Uterus (tissue), 4 donors: ENCODE measurements at places on chromosomes 5 and 9.

- peak; percentile 79 for DNase-seq
Measured at GRCh38 chr9:33225319-33226147, 14.4 kb upstream of the SPINK4 start.

DNA sequence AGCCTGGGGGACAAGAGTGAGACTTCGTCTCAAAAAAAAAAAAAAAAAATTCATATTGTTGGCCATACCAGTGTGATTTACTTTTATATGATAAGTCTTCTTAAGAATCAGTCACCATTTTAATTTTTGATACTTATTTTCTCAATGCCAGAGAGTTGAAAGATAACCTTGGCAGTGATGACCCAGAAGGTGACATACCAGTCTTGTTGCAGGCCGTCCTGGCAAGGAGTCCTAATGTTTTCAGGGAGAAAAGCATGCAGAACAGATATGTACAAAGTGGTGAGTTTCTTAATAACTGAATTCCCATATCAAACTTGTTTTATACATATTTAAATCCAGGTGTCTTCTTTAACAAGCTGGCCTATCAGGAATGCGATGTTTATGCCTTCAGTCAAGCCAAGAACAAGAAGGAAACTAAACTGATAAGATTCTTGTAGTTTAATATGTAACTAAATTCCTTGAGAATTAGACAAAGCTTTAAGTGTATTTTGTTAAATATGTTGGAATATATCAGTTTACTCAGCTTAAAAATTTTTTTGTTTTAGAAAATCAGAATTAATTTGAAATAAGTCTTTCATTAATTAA, 81.5 kb downstream of the NIPBL start:
- DNase-seq: no peak

GRCh38 chr5:175201393-175201792, 242.6 kb downstream of the DRD1 start:
- DNase-seq: no peak

DNA sequence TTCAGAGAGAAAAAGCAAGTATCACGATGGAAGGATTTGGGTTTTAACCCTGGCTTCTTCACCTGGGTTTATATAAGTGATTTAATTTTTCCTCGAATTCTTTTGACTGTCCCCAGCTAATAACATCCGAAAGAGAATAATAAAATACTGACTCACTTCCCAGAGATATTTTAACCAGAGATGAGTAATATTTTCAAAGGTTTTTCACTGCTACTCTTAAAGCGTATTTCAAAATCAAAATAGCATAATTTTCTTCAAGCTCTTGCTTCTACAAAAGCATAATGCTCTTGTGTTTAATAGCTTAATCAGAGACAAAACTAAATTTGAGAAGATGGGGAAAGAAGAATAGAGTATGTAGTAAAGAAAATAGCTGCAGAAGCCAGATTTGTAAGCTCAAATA, 215.2 kb upstream of the PTGER4 start:
- no peak for DNase-seq

DNA sequence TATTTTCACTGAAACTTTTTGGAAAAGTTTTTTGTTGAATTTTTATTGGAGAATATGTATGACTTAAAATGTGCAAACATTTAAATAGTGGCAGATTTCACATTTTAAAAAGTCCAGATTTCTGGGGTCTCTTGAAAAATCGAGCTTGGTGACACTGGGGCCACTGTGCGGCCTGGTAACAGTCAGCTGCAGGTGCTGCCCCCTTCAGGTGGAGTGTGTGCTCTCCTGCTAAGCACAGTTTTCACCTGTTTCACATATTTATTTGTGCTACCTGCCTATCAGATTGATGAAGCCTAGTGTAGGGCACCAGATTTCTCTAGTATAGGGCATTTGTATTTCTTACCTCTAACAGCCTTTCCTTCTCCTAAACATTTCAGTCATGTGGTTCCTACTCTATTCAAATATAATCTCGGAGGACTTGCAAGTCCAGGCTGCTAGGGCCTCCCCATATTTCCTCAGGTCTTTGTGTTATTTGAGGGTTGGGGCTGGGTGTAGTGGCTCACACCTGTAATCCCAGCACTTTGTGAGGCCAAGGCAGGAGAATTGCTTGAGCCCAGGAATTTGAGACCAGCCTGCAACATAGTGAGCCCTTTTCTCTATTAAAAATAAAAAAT, 95.8 kb upstream of the KLF9 start:
- DNase-seq: no peak

DNA sequence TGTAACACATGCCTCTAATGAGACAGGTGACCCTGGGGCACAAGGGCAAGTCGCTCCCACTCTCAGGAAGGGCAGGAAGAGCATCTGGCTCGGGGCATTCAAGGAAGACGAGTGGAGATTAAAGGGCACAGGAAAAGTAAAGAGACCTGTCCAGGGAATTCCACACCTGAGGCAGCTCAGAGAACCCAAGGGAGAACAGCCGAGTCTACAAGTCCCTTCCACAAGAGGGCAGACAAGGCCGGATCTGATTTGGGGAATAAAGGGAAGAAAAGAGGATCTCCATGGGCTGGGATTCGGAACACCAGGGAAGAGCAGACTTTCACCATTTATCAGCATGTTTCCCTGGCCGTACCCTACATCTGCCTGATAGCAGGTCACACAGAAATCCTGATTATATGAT, 28.1 kb downstream of the GPX3 start:
- no peak for DNase-seq

GRCh38 chr5:126736141-126736540, 40.8 kb upstream of the LMNB1 start:
- DNase-seq: no peak

DNA sequence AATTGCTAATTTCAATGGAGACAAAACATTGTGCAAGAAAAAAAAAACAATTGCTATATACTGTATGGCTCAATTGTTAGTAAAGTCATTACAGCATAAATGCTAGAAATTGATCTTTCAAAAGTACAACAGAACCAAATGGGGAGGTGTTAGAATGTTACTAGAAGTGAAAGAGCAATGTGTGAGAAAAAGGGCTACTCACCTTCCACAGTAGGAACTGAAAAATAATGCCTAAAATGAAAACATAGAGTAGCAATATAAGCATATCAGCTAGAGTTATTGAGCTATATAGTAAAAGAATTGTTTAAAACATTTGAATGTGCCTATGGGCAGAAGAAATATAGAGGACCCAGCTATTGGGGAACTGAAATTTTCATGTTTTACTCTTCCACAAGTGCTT, 10.9 kb upstream of the RXFP3 start:
- no peak for DNase-seq

GRCh38 chr5:158737536-158738027, 362.1 kb downstream of the EBF1 start:
- no peak for DNase-seq

DNA sequence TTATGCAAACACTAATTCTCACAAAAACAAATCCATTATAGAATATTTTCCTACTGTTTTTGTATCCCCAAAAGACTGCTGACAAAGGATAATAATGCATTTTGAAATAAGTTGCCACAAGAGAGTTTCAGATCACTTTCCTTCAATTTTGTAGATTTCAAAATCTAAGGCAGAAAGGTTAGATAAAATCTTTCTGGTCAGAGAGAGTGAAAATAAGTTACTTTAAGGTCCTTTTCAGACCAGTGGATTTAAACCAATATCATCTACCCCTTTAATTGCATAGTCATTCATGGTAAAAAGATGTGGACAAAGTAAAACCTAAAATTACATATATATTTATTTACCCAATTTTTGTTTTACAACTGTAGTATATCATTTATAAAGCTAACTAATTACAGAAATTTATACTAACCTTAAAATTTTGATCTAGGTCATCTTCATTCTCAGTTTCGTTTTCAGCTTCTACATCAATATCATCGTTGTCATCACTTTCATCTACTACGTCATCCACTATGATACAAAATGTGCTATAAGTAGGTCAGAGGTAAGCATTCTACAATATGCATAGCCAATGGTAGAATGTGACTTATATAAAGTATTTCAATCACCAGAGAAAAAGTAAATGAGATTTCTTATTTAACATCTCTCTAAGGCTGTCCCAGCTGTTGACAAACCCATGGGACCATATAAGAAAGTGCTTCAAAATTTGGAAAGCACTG, 95.7 kb downstream of the AGTPBP1 start:
- DNase-seq: no peak

GRCh38 chr9:124686918-124687317, 84.2 kb downstream of the NR6A1 start:
- no peak for DNase-seq

- DNase-seq: no peak
Measured at GRCh38 chr5:17477573-17478265, 20.3 kb upstream of the TAF11L2 start.

- no peak for DNase-seq
Measured at GRCh38 chr5:140791089-140791488, 3.6 kb upstream of the PCDHA2 start.
